ENCODE measurements at places on chromosomes 6 and 20. TPM values are rescaled to one million over a fixed set of nuclear protein-coding genes. Genes with fewer than 3 reads are reported as not detected.

Gene LY6G6D
- not detected for total RNA-seq

Gene CALHM6
- total RNA-seq = 4.5 TPM

Gene SOX18
- 0.41 TPM for total RNA-seq

Gene CCND3
- total RNA-seq = 12.6 TPM

Gene TREM1
- total RNA-seq = not detected

Gene SLC13A3
- 10.2 TPM for total RNA-seq

Gene SLC17A1
- total RNA-seq = not detected

Gene CAGE1
- total RNA-seq = not detected

Gene SPATS1
- total RNA-seq = 0.41 TPM

Gene RGL2
- 16.3 TPM for total RNA-seq

Gene TMEM244
- total RNA-seq = 1.2 TPM
